Vagina (tissue), 2 donors: ENCODE measurements at places on chromosomes 12 and 14.

DNA sequence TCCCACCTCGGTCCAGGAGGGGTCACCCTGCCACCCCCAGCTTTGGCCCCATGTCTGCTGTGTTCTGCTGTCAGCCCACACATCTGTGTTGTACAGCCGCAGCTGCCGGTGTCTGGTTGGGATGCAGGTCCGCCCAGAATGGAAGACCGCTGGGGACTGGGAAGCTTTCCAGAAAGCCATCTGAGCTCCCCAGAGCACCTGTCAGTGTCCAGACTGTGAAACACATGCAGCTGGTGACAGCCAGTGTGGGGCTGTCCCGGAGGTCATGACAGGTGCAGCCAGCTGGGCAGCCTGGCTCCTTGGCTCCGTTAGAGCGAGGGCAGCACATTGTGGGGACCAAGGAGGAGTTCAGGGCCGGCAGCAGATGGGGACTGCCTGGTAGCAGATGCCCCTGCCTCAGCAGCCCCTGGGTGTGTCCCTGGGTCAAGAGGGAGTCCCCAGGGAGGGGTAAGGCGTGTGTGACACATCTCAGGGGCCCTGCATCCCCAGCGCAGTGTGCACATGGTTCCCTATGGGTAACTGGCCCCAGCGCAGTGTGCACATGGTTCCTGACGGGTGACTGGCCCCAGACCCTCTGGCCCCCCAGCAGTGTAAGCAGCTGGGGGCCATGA is 16.4 kb downstream of the CEP170B start:
- H3K4me3 ChIP-seq = no peak overlapping the region
- no peak overlapping the region for H3K27ac ChIP-seq
- no peaks in the 10 kb centered on the region for H3K27me3 ChIP-seq

GRCh38 chr12:90972226-90972625 is 17.2 kb upstream of the CCER1 start:
- H3K27ac ChIP-seq = no peak overlapping the region
- H3K36me3 ChIP-seq = no peaks in the 10 kb centered on the region
- no peak for DNase-seq

DNA sequence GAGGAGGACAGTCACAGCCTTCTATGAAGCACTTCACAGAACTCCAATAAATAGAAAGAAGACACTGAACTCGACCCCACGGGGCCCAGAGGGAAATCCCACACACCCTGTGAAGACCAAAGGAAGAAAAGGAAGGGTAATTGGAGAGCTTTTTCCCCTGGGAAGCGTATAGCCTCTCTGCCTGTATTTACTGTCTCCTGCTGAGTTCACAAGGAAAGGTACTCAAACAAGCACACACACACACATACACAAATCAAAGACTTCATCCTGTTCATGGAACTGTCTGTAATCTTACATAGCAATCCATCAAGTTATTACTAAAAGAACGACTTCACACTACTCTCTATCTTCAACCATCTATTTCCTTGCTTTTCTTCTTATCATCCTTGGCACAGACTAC is 15.3 kb downstream of the FOXN3 start:
- no peaks in the 10 kb centered on the region for H3K27me3 ChIP-seq
- H3K36me3 ChIP-seq = no peaks in the 10 kb centered on the region
- no peak overlapping the region for H3K4me3 ChIP-seq
- no peak for DNase-seq
- H3K27ac ChIP-seq = no peak overlapping the region

- DNase-seq = no peak
- H3K4me1 ChIP-seq = no peaks in the 10 kb centered on the region
- no peak overlapping the region for H3K4me3 ChIP-seq
- no peak overlapping the region for H3K27ac ChIP-seq
Observed at GRCh38 chr12:49208676-49209075, 19.8 kb upstream of the TUBA1A start.

DNA sequence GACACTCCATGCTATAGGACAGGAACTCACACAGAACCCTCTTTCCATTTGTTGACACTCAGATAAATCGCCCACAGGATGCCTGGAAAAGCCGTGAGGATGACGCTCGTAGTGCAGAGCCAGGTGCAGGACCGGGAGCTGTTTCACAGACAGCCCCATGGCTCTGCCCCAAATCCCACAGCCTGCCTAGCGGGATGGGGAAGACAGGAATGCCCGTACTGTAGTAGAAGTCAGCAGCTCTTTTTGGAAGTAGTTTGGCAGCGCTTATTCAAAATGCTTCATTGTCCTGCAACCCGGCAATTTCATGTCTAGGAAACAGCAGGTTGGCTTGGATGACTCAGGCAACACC is 41.6 kb downstream of the JAG2 start:
- no peaks in the 10 kb centered on the region for H3K27me3 ChIP-seq
- no peaks in the 10 kb centered on the region for H3K36me3 ChIP-seq
- no peak overlapping the region for H3K27ac ChIP-seq

GRCh38 chr14:98578204-98578603 is 693.8 kb downstream of the BCL11B start:
- DNase-seq = no peak
- no peak overlapping the region for H3K27ac ChIP-seq
- H3K27me3 ChIP-seq = no peaks in the 10 kb centered on the region
- no peaks in the 10 kb centered on the region for H3K4me1 ChIP-seq
- no peak overlapping the region for H3K4me3 ChIP-seq
